GM12892 (cell line): ENCODE measurements at places on chromosomes 12 and 14.

DNA sequence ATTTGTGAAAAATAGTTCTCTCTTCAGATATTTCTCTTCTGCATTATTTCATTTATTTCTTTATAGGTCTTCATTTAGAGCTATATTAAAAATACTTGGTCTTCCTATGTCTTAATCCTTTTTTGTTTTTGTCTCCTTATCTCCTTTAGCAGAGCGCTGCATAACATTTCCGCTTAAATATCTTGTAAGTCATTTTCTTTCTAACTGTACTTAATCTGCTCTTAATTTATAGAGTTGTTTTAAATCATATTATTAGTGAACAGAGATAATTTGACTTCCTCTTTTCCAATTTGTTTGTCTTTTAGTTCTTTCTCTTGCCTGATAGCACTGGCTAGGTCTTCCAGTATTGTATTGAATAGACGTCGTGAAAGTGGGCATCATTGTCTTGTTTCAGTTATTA, 18.0 kb downstream of the LUM start:
- no peak for DNase-seq

- DNase-seq = no peak
Measured at GRCh38 chr14:70988452-70988851, 81.2 kb downstream of the PCNX1 start.

DNA sequence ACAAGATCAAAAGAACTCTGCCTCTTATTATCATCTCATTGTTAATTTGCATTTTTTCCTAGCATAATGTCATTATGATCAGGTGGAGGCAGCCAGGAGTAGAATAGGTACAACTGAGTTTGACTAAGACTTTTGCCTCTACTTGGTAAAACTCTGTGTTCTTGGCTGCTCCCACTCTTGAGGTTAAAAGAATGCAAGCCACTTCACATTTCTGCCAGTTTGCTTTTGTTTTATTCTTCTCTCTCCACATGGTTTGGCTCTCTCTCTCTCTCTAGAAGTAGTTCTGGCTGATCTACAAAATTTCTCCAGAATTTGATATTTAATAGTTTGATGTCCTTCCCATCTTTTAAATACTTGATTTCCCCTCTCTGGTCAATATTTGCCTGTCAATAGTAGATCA, 170.7 kb upstream of the E2F7 start:
- DNase-seq = no peak

- peak; percentile 26 for DNase-seq
Measured at GRCh38 chr14:104187121-104187889, 48.9 kb downstream of the KIF26A start.

GRCh38 chr14:59091976-59092375, 96.5 kb upstream of the DAAM1 start:
- no peak for DNase-seq

DNA sequence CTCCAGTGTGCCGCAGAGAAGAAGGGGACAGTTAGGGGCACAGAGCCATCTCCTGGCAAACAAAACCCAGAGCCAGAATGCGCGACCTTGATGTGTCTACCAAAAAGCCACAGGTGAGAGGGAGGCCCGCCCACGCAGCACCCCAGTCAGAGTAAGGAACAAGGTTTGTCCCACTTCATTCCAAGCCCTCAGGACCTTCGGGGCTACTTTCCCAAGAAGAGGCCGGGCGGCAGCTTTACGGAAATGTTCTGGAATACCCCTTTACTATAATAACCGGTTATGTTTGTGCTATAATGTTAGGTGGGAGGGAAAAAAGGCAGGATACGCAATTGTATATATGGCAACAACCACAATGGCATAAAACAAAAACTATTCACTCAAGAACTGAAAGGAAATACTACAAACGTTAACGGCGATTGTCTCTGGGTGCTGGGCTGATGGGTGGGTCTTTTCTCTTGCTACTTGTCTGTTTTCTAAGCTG, 12.3 kb downstream of the CCDC88C start:
- DNase-seq = no peak

GRCh38 chr12:75814851-75815754, 216.5 kb downstream of the PHLDA1 start:
- no peak for DNase-seq

- DNase-seq = no peak
Measured at GRCh38 chr12:51224625-51225024, 6.8 kb upstream of the POU6F1 start.

DNA sequence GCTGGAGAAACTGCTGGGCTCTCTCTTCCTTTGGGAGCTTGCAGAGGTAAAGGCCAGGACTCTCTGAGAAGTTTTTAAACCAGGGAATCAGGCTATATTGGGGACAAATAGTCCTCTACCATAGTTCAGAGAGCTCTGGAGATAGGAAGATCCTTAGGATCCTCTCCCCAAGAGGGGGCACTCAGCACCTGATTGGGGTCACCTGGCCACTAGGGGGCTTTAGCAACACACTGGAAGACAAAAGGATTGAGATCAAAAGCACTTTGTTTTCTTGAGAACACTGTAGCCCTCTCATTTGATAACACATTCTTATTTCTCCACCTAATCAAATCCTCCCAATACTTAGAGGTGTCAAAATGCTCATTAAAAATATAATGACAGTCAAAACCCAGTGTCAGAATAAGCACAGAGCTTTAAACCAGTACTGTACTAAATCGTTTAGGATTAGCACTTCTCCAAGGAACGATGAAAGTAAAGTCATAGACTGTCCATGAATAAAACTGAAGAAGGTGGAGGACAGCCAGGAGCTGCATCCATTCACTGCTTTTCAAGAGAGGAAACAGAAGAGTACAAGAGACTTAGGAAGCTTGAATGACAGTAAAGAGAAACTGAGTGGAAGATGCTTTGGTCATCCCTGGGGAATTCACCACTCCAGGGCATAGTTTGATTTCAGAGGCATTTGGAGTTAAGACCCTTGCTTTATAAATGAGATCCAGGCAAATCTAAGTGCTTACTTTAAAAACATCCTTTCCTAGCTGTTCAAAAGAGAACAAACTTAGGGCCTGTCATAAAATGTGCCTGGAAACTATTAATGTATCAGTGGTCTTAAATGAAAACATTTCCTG, 26.5 kb downstream of the BMP4 start:
- DNase-seq = no peak

GRCh38 chr12:14952299-14952921, 9.0 kb downstream of the ARHGDIB start:
- DNase-seq = no peak

DNA sequence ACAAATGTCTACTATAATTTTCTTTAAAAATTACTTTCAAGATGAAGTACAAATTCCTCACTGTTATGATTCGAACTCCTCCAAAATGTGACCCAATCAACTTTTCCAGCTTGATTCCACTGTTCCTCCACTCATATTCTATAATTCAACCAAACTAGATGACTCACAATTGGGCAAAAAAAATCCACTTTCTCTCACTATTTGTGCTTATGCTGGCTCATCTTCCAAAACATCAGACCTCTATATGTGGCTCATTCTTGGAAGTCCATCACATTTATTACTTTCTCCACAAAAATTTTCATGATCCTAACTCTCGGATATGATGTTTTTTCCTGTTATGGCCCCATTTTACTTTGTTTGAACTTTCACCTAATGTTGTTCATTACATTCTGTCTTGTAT, 26.9 kb upstream of the RXYLT1 start:
- no peak for DNase-seq

- no peak for DNase-seq
Measured at GRCh38 chr12:111686574-111687105, 787 bp downstream of the ACAD10 start.

DNA sequence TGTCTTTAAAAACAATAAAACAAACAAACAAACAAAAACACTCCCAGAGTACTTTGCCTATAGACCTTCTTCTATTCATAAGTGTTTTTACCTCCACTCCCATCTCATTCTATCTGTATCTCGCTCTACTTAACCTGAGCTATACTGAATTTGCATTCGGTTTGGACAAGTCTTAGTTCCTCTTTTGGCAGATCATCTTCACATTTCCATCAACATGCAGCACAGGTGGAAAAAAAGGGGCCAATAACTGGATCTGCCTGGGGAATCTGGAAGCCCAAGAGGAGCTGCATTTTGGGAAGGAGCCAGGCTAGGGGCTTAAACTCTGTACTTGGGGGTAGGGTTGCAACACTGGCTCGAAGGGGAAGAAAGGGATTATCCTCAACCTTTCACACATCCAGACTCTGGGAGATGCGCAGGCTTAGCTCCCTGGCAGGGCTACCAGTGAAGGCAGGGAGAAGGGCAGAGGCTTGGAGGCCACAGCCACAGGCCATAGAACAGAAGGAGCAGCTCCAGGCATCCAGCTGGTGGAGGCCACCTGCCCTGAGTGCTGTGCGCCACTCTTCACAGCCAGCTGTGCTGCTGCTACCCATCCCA, 4.1 kb downstream of the NINJ2 start:
- no peak for DNase-seq

- no peak for DNase-seq
Measured at GRCh38 chr12:1949771-1950470, 31.5 kb upstream of the CACNA2D4 start.

DNA sequence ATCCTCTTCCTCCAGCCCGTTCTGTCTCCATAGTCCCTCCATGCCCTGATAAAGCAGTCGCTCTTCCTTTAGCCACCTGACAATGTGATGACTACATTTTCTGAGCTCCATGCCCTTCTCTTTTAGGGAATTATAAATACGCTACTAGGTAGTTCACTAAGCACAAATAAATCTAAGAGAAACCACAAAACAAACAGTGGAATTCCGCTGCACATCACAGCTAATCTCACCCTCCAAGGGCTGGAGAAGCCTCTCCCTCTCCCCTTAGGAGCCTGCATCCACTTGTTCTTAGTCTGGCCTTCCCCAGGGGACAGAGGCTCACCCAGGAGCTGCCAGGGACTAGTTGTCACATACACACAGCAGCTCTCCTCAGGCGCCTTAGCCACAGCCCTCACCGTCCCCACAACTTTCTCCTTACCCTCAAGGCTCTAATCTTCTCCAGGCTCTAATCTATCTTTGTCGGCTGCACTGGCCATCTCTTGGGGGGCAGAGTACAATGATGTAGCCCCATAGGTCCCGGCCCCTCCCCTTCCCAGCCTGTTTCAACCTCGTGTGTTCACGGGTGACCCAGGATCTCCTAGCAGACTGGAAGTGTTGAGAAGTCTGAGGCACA, 55.9 kb upstream of the GPR68 start:
- no peak for DNase-seq

- no peak for DNase-seq
Measured at GRCh38 chr12:43099691-43100163, 452.3 kb downstream of the ADAMTS20 start.

GRCh38 chr12:46219877-46220655, 48.8 kb downstream of the SLC38A1 start:
- DNase-seq = no peak

- DNase-seq = no peak
Measured at GRCh38 chr12:116043659-116044535, 233.6 kb downstream of the MED13L start.

- DNase-seq = no peak
Measured at GRCh38 chr12:27334042-27334720, 1.5 kb downstream of the BMAL2 start.

- no peak for DNase-seq
Measured at GRCh38 chr14:105047283-105048016, 17.8 kb downstream of the GPR132 start.

- no peak for DNase-seq
Measured at GRCh38 chr12:43222796-43223195, 329.2 kb downstream of the ADAMTS20 start.
